Epithelial cell of proximal tubule (primary cell): ENCODE measurements at places on chromosomes 4 and X.

DNA sequence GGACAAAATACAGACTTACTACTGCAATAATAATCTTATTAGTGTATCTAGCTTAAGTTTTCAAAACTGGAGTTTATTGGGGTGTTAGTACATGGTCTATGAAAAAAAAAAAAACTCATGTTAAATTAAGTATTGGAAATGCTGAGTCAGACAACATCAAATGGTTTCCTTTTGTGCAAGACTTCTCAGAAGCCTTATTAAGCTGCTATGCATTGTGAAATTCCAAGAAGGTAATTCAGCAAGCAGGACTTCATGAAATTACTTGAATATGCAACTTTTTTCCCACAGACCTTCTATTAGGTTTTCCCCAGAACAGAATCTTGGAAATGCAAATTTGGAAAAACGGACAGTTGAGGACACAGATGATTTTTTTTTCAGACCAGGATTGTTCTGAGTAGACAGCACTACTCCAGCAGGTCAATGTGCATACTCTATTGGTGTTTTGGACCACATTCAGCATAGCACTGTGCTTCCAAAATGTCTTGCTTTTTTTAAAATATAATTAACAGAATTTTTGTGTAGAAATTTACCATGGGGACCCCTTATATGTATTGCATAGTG, 568.8 kb upstream of the TENM3 start:
- no peak for DNase-seq

GRCh38 chr4:139314047-139314800, 11.9 kb upstream of the NDUFC1 start:
- DNase-seq = no peak

GRCh38 chrX:19879735-19880378, 7.5 kb downstream of the SH3KBP1 start:
- DNase-seq = no peak

DNA sequence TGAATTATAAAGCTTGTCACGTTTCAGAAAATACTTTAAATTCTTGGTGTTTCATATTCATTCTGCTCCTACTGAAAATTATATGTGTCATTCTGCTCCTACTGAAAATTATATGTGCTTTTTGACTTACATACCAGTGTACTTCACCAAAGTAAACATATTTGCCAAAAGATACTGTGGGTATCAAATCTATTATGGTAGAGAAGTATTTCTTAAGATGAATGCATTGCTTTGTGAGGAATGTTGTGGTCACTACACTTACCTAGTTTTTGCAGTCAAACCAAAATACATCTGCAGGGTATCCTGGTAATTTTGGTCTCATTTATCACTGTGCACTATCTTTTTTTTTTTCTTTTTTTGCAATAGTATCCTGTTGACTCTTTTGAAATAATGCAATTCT, 287.7 kb upstream of the MAD2L1 start:
- no peak for DNase-seq

DNA sequence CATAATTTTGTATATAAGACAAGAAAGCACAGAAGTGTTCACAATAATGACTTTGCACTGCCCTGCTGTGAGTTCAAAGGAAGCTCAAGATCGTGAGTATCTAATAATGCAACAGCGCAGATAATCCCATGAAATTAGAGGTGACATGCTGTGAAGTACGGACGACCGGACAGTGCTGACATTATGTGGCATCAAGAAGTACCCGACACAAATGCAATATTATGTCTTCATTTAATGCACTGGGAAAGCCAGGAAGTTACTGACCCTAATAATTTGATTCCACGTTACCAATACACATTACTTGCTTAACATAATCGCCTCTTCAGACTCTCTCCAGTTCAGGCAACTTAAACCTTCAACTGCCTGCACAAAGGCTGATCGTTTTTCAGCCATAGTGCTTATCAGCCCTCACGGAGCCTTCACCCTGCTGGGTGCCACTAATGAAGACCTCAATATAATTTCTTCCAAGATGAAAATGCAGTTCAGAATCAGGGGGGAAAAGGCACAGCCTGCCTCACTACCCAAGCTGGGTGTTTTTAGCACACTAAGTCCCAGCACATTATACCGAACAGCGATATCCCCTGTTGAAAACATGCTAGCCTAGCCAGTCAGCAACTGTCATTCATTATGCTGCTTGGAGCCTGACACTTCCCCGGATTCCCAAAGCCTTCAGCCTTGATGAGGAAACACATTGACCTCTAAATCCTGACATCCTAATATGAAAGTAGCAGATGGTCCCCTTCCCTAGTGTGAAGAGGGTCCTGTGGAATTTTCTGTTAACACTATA, 56.1 kb downstream of the SLC7A11 start:
- no peak for DNase-seq

GRCh38 chr4:105755375-105755774, 46.8 kb downstream of the GSTCD start:
- DNase-seq = peak; percentile 7

GRCh38 chr4:77021614-77022089, 54.1 kb downstream of the CCNI start:
- DNase-seq = no peak

- DNase-seq = no peak
Observed at GRCh38 chr4:69731847-69732246, 28.6 kb downstream of the SULT1B1 start.
